ENCODE measurements at places on chromosomes 12 and 14. TPM values are rescaled to one million over a fixed set of nuclear protein-coding genes. Genes with fewer than 3 reads are reported as not detected.

- no peak for DNase-seq
Observed at GRCh38 chr14:72999316-72999715, 27.6 kb downstream of the ZFYVE1 start.

DNA sequence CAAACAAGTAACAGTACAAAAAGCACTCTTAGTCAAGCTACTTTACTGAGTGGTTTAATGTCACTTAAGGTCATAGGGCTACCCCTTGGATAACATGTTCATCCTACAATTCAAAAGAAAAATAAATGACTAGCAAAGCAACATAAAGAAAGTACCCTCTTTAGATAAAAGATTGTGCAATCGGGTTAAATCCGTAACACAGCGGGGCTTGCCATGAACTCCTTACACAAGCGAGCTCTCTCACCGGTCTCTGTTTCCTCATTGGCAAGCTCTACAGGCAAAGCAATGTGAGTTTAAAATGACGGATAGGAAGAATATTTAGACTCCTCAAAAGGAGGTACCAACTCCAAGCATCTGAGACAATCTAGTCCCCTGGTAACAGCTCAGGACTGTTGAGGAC lies 140.6 kb downstream of the EGLN3 start:
- DNase-seq, result no peak

DNA sequence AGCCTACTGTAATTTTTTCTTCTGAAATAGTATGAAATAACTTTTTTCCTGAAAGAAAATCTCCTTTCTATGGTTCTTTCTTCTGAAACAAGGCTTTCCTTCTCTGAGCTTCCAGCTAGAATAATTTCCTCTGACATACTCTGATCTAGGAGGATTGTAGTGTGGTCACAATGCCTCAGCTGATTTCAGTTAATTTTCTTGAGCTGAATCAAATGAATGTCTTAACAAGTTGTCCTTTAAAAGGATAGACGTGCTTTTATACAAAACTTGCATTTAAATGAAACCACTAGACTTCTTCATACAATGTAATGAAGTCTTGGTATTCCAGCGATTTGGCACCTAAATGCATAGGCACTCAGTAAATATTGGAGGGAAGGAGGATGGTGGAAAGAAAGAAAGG lies 94.4 kb downstream of the BICD1 start:
- no peak for DNase-seq

- no peak for DNase-seq
Observed at GRCh38 chr12:25328072-25328712, 77.5 kb upstream of the KRAS start.

- no peak for DNase-seq
Observed at GRCh38 chr12:70536650-70537049, 100.6 kb downstream of the PTPRB start.

GRCh38 chr12:111170543-111170942 lies 198.4 kb downstream of the PHETA1 start:
- DNase-seq, result no peak

DNA sequence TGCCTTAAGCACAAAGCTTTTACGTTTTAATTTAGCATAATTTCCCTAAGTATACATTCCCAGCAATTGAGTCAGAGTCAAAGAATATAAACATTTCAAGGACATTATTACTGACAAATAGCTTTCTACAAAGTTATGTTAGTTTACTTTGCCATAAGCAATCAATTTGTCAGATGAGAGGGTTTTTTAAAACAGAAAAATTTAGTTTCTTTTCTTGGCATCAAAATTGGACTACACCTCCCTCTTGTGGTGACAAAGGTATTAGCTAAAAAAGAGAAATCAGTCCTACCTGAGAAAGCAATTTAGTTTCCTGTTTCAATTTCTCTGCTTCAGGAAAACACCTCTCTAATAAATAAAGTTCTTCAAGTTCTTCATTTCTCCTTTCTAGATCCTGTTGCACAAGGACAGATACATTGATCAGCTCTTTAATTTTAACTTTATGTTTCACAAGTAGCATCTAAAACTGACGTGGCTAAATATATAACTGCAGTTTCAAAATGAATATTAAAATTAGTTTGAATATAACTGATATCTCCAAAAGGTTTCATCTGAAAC lies 39.9 kb downstream of the DNAI7 start:
- DNase-seq, result no peak

GRCh38 chr12:7788294-7788660 lies 925 bp upstream of the NANOG start:
- no peak for DNase-seq

GRCh38 chr14:25308244-25308643 lies 258.3 kb upstream of the STXBP6 start:
- no peak for DNase-seq

DNA sequence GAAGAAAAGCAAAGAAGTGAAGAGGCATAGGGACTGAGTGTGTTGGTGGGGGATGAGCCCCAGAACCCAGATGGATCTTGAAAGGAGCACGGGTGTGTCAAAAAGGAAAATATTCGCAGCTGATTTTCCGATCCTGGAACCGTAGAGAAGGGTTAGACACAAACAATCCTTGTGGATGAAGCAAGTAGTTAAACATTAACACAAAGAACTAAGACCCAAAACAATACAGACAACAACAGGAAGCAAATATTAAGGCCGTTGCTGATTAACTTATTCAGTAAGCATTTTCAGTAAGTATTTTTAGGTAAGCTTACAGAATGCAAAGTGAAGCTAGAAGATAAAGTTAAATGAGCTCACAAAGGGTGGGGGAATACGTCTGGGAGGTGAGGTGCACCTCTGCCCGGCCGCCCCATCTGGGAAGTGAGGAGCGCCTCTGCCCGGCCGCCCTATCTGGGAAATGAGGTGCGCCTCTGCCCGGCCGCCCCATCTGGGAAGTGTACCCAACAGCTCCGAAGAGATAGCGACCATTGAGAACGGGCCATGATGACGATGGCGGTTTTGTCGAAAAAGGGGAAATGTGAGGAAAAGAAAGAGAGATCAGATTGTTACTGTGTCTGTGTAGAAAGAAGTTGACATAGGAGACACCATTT lies 62.8 kb upstream of the PRB2 start:
- DNase-seq, result no peak

GRCh38 chr12:14913381-14913781 lies 25.0 kb downstream of the ERP27 start:
- DNase-seq, result no peak

GRCh38 chr14:55152052-55152753 lies 23.2 kb downstream of the LGALS3 start:
- no peak for DNase-seq

GRCh38 chr14:42548349-42548748 lies 941.7 kb downstream of the LRFN5 start:
- no peak for DNase-seq

- no peak for DNase-seq
Observed at GRCh38 chr12:114512351-114512750, 106.4 kb upstream of the TBX5 start.

GRCh38 chr12:77980782-77981181 lies 150.1 kb downstream of the NAV3 start:
- no peak for DNase-seq

DNA sequence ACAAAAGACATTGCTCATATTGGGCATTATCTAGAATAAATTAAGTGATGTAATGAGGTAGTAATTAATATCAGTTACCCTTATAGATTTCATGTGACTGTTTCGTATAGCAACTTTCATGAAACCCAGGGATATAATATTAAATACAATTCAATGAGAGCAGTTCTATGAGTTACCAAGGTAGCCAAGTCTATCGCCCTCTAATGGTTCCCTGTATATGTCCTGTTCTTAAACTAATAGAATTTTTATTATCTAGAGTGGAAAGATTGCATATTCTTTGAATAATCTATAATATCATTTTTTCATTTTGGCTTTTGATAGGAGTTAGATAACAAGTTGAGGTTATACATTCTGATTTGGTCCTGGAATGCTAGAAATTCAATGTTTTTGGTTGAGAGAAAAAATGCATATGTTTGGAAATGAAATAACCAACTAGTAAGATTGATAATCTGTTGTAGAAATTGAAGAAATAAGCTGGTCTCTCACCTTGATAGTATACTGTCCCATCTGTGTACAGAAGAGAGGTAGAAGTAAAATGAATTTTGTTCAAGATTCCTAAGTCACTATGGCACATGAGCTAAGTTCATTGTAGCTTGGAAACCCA lies 59.7 kb downstream of the SCFD1 start:
- DNase-seq, result no peak

GRCh38 chr14:97873291-97873690 lies 1076.1 kb downstream of the VRK1 start:
- no peak for DNase-seq

DNA sequence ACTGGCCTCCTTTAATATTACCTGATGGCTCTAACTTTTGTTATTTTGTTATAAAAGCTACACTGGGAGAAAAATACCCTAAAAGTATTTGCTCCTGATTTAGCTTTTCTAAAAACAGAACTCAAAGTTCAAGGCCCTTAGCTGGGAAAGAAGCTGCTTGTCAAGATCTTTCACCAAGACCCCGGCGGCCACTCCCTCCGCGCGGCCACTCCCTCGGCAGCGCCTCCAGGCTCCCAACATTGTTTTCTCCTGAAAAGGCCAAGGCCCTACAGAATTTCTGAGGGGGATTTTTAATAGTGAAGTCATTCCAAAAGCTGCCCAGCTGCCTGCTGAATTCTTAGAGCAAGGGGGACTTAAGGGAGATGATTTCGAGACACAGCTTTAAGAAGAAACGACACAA lies 96.4 kb downstream of the NTN4 start:
- DNase-seq, result no peak

DNA sequence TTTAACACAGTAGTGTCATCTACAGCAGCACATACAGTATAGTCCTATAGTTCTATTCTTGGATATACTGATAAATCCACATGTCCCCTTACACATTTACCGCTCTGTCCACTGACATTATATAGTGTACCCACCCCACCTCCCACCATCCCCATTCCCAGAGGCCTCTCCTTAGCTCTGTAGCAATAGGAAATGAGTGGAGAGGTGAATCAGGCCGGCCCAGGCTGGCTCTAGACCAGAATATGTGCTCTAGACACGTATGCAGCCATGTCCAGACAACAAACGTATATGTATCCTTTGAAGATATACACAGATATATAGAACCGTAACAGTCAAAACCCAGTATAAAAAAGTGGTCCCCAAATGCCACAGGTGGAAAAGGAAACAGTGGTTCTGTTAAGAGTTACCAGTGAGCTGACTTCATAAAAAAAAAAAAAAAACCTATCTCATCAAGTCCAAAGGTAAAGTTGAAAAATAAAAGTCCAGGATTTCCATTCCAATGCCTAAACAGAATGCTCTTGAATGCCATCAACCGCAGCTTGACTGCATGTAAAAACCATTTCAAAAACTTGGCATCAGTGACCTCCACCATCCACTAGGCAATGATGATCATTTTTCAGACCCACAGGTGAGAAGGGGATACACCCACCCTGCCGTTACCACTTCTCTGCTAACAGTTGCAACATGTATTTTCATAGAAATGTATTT lies 16.7 kb downstream of the EGLN3 start:
- DNase-seq, result no peak

GRCh38 chr12:115103884-115104883 lies 420.2 kb upstream of the TBX3 start:
- no peak for DNase-seq

- DNase-seq, result no peak
Observed at GRCh38 chr12:29232086-29232485, 83.0 kb downstream of the FAR2 start.

DNA sequence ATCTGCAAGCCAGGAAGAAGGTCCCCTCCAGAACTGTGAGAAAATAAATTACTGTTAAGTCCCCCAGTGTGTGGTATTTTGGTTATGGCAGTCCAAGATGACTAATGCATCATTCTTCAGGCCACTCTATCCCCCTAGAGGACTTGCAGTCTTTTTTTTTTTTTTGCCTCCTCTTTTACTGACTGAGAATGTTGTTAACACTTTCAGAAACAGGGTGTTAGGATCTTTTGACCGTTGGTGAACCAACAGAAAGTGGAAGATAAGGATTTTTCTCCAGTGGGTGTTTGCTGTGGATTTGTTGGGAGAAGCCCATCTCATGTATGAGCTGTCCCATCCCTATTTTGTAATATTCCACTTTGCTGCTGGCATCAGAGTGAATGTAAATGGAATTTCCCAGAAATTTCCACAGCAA lies 37.8 kb downstream of the MARK3 start:
- no peak for DNase-seq

GRCh38 chr12:119325813-119326212 lies 8.7 kb upstream of the CCDC60 start:
- DNase-seq, result no peak

GRCh38 chr12:71277866-71278265 lies 120.1 kb upstream of the TSPAN8 start:
- no peak for DNase-seq

DNA sequence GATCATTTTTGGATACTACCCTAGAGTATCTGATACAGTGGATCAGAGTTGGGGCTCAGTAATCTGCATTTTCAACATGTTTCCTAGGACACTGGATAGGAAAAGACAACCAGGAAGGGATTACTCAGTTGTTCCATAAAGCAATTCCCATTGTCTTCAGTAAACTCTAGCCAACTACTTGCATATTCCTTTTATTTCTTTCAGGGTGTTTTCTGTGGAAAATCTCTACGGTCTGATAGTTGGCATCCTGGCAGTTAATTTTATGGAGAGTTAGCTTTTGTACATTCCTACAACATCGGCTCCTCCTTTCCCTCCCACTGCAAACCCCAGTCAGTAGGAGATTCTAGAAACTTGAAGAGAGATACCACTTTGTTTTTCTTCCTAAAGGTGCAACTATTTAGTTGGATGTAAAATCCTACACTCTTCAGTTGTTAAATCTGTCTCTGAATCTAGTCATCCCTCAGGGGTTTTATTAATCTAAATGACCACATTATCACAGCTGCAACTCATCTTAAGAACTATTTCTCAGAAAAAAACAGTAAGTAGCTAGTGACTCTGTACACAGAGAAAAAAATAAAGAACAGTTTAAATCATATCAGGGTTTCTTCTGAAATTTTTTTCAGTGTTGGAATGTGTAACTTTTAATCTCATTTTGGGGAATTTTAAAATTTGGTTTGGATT lies 103.9 kb downstream of the PDE3A start:
- no peak for DNase-seq

DNA sequence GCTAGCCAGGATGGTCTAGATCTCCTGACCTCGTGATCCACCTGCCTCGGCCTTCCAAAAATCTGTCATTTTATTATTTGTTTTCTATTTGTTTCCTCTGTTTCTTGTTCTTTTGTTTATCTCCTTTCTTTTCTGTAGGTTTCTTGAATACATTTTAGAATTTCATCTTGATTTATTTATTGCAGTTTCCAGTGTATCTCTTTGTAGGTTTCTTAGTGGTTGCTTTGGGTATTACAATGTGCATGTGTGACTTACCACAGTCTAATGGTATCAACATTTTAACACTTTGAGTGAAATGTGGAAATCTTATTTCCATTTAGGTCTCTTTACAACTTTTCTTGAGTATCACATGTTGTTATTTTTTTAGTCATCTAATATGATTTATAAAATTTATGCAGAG lies 29.9 kb upstream of the MUCL1 start:
- no peak for DNase-seq

The NINJ2 gene
- 13.5 TPM for total RNA-seq

The ZC2HC1C gene
- 2.4 TPM for total RNA-seq

The KCNH3 gene
- total RNA-seq, result 0.90 TPM

The PTPRR gene
- not detected for total RNA-seq

The SYCP3 gene
- 0.30 TPM for total RNA-seq

The FBLN5 gene
- total RNA-seq, result 2.0 TPM

The FGF6 gene
- total RNA-seq, result not detected

The OR4E2 gene
- 0.25 TPM for total RNA-seq

The ABCC9 gene
- not detected for total RNA-seq

The CLEC1B gene
- total RNA-seq, result not detected

The MSI1 gene
- not detected for total RNA-seq

Data from activated CD4-positive, alpha-beta memory T cell treated with anti-CD3 and anti-CD28 coated beads, Interleukin-2, amount 10 ng/mL, durations not matched to agents 7 days and 5 days (primary cell).